ENCODE measurements at places on chromosomes 2 and 18.

- H3K4me1 ChIP-seq: no peaks in the 10 kb centered on the region
- no peaks in the 10 kb centered on the region for H3K27me3 ChIP-seq
- H3K27ac ChIP-seq: no peak overlapping the region
- no peaks in the 10 kb centered on the region for H3K36me3 ChIP-seq
- H3K4me3 ChIP-seq: no peak overlapping the region
- no peak for DNase-seq
Observed at GRCh38 chr2:138676619-138677021, 103.6 kb downstream of the NXPH2 start.

GRCh38 chr2:11582612-11582861 lies 48.7 kb downstream of the GREB1 start:
- peaks cover 2% of the 10 kb centered on the region for H3K4me1 ChIP-seq
- H3K27me3 ChIP-seq: no peaks in the 10 kb centered on the region
- no peaks in the 10 kb centered on the region for H3K36me3 ChIP-seq
- no peak for DNase-seq

DNA sequence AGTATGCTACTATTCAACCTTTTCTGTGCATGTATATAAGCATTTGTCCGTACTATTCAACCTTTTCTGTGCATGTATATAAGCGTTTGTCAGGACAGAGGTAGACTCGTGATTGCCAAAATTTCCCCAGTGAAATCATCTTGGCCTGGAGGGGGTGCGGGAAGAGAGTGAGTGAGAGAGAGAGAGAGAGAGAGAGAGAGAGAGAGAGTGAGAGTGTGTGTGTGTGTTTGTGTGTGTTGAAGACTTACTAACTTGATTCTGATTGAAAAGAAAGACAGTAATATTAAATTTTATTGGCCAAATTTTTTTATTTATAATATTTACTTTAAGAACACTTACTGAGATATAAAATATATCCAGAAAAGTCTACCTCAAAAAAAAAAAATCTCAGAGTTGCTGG lies 19.1 kb downstream of the FAM117B start:
- no peaks in the 10 kb centered on the region for H3K27me3 ChIP-seq
- no peaks in the 10 kb centered on the region for H3K36me3 ChIP-seq
- H3K4me3 ChIP-seq: no peak overlapping the region
- DNase-seq: no peak
- H3K4me1 ChIP-seq: no peaks in the 10 kb centered on the region

DNA sequence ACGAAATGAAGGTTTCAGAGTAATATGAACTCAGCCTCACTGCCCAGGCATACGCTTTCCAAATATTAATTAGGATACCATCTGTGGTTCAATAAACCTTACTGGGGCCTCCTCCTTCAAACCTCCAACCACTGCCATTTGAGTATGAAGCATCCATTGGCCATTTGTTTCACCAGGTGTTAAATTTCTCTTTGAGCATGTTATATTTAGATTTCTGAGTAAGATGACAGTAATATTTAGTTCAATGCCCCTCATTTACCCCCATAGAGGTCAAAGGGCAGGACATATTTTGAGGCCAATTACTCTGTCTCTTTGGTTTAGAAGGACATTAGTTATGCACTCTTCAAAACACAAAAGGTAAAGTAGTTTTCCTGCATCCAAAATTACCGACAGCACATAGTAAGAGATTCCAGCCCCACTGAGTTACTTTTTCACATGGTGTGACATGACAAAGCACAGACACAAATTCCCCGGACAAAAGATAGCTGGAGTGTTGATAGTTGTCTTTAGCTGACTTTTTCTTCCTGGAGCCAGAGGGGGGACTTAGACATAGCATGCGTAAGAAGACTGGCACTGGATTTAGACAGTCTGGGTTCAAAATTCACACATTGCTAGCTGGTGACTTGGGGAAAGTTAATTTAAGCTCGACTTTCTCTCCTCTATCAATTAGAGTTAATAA lies 33.1 kb upstream of the LNPK start:
- no peak for DNase-seq
- no peak overlapping the region for H3K27ac ChIP-seq
- no peaks in the 10 kb centered on the region for H3K4me1 ChIP-seq
- no peak overlapping the region for H3K4me3 ChIP-seq
- H3K36me3 ChIP-seq: no peaks in the 10 kb centered on the region
- H3K27me3 ChIP-seq: no peaks in the 10 kb centered on the region

Data from upper lobe of left lung (tissue), 6 donors.